HAP-1 (cell line): ENCODE measurements at places on chromosomes 3 and 15.
A peak's percentile ranks its signal among the peaks of the same experiment; 100 is the strongest.

DNA sequence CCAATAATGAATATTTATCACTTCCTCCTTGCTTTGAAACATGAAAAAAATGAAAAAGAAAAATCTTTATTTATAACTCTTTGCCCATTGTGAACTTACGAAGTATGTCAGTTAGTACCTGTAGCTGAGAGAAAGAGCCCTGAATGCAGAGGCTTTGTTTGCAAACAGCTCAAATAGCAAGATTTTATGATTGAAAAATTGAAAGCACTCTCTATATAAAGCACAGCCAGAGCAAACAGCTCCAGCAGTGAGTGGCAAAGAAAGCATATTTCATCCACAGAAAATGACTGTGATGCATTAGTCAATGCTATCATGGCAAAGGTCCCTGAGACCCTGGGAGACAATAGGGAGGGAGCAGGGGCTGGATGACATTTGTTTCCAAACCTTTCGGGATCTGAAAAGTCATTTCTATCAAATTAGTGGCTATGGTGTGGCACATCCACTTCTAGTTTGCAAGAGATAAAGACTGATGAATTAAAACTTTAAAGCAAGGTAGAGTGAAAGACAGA is 576.1 kb downstream of the OTOL1 start:
- DNase-seq, result no peak

DNA sequence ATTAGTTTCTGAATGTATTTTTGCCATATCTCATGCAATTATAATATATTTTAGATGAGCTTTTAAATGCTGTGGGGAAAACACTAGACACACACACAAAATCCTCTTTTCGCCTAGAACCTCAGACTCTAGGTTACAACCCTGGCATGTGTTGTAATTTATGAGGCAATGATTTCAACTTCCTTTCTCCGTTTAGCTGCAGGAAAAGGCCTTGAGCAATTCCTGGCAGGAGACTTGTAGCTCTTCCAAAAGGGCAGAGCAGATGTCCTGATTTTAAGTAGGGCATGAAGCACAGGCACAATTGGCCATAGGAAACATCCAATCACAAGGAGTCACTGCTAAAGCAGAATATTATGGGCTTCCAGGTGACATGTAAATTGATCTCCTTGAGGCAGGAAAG is 82.0 kb downstream of the GPR156 start:
- DNase-seq, result no peak

DNA sequence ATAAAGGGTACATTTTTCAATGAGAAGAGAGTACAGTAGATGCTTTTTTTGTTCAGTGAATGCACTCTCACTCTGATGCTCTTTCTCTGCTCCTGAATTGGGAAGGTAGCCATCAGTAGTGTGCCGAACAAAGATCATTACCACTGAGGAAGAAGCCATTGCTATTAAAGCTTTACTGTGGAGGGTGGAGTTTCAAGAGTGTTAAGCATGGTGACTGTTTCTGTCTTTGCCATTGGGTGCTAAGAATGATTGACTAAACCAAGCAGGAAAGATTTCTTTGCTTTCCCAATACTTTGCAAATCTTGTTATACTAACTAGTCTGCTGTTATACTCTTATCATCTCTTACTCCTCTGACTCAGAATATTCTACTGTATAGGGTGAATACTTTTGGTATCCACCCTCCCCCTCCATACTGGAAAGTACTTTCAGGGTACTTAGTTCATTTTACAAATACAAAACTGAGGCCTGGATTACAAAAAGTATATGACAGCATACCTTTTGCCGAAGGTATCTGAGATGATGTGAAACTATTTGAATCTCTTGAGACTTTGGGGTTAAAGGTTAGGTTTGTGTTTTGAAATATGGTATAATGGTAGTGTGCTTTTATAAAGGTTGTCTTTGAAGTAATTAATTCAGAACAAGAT is 1.7 kb downstream of the RAB11A start:
- peak; percentile 74 for DNase-seq

DNA sequence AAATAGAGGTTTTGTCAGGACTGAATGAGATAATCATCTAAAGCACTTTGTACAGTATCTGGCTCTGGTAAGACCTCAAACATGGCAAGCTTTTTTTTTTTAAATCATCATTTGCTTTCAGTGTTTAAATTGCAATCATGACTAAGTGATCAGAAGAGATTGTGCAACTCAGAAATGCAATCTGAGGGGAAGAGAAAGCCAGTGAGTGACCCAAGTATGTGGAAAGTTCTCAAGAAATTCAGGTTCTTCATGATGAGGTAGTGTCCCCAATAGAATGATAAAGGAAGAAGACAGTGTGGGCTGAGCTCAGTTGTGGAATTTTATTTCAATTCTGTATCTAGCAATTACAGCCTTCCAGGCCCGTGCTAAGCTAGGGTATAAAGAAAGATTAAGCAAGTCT is 132.2 kb upstream of the TBC1D5 start:
- DNase-seq, result no peak

- no peak for DNase-seq
Measured at GRCh38 chr3:149941946-149942345, 28.7 kb downstream of the PFN2 start.

- no peak for DNase-seq
Measured at GRCh38 chr15:95277266-95277665, 1045.9 kb downstream of the MCTP2 start.

- no peak for DNase-seq
Measured at GRCh38 chr3:68515237-68515636, 417.1 kb downstream of the TAFA4 start.

DNA sequence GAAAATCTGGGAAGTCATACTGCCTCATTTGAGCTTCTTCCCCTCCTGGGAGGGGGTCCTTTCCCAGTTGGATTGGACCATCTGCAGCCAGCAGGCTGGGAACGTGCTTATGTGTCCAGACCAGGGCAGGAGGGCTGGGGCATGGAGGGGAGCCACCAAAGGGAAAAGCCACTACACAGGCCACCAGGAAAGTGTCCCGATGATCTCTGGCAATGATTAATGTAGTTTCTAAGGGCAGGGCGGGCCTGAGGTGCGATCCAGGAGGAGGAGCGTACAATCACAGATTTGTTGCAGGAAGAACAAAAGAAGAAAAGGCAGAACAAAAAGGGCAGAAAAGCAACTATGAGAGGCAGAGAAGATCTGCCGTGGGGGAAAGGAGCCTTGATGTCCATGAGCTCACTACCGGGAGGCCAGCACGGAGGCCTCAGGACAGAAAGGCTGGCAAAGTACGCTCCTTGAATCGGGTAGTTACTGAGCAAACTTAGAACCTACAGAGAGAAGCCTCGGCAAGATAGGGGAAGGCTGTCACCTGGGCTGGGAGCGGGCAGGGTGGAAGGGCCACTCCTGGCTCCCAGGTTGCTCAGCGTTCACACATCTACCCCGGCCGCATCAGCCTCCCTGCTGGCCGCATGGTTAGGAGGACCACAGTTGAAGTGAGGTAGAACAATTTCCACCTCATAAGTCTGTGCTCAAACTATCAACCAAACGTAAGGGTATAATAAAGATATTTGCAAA is 79.5 kb upstream of the PCSK6 start:
- no peak for DNase-seq

DNA sequence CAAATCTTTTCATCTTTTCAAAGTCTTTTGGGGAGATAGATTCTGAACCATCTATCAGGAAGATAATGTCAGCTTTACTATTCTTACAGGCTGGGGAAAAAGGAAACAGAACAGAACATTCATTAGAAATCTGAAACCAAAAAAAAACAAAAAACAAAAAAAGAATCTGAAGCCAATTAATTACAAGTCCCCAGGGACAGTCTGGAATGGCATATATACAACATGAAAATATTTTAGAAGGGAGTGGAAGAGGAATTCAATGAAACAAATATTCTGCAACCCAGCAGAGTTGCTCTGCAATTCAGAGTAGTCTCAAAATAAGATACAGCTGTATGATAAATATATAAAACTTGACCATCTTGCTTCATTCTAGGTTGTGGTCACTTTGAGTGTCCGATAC is 41.7 kb upstream of the CAPN7 start:
- no peak for DNase-seq

DNA sequence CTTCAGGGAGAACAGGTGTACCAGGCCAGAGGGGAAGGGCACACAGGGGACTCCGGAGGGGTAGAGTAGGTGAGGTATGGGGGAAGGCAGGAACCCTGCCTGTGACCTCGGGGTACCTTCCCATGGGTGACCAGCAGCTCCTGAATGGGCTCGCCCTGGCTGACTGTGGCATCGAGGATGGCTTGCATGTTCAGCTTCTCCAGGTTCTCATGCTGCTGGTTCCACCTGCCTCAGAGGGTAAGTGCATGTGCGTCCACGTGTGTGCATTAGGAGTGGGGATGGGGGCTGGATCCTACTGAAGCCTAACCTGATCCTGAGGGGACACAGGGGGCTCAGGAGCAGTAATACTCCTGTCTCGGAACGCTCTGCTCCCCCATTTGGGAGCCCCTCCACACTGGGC is 524 bp downstream of the ZMYND10 start:
- peak; percentile 7 for DNase-seq

- DNase-seq, result no peak
Measured at GRCh38 chr15:90015294-90015693, 14.2 kb downstream of the ZNF710 start.

GRCh38 chr3:94226078-94226477 is 163.2 kb downstream of the NSUN3 start:
- DNase-seq, result no peak

- peak; percentile 36 for DNase-seq
Measured at GRCh38 chr15:89457086-89457485, 39.3 kb downstream of the RHCG start.

DNA sequence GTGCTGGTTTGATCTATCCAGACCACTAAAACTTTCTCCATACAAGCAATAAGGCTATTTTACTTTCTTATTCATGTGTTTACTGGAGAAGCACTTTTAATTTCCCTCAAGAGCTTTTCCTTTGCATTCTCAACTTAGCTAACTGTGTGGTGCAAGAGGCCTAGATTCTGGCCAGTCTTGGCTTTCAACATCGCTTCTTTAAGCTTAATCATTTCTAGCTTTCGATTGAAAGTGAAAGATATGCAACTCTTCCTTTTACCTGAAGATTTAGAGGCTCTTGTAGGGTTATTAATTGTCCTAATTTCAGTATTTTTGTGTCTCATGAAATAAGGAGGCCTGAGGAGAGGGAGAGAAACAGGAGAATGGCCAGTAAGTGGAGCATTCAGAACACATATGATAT is 234.8 kb upstream of the GADL1 start:
- no peak for DNase-seq

GRCh38 chr15:101070502-101071273 is 151.5 kb downstream of the LRRK1 start:
- no peak for DNase-seq

- no peak for DNase-seq
Measured at GRCh38 chr3:67661089-67661488, 6.7 kb upstream of the SUCLG2 start.

DNA sequence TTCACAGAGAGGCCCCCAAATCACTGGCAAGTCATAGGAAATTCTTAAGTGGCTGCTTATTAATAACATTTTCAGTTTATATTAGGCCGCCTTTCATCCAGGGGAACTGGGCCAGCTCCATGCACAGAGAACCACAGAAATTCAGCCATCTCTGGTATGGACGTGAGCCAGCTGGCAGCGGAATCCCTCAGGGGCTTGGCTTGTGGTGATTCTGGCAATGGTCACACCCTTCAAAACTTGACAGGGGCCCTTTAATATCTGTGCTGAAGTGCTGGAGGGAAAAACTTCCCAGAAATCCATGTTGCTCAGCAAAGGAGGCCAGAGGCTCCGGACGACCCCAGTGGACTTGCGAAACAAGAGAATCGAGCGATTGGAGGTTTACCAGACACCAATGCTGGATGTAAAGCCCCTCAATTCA is 11.3 kb downstream of the PRICKLE2 start:
- DNase-seq, result no peak

DNA sequence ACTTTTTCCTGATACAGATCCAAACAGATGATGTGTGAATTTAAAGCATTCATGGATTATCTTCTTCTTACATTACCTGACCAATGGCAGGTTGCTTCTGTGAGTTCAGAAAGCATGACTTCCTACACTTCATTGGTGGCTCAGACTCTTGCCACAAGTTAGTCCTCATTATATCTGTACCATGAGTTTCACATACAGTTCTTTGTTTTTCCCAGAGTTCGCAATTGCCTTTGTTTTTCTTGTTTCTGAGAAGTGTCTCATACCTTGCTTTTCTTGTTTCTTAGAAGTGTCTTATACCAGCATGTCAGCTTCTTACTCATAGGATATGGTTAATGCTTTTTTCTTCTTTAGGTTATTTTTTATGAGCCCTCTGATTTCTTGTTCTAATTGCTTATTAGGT is 133.8 kb upstream of the TLE3 start:
- DNase-seq, result no peak

DNA sequence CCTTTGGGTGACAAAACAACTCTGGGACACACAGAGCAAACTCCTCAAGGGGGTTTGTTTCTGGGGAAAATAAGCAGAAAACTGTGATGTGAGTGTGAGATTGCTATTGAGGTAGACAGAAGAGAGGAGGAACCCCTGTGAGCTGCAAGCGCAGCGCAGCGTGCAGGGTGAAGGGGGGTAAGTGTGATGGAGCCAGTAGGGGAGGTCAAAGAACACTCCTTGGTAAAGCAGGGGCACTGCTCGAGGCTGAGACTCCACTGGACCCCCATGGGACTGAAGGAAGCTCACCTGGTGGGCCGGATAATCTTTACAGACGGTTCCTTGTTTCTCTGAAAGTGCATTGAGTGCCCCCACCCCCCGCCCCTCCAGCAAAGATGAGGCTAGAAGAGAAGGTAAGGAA is 7.5 kb downstream of the INAFM2 start:
- DNase-seq, result no peak

GRCh38 chr3:61177450-61177849 is 73.8 kb downstream of the FHIT start:
- DNase-seq, result no peak

DNA sequence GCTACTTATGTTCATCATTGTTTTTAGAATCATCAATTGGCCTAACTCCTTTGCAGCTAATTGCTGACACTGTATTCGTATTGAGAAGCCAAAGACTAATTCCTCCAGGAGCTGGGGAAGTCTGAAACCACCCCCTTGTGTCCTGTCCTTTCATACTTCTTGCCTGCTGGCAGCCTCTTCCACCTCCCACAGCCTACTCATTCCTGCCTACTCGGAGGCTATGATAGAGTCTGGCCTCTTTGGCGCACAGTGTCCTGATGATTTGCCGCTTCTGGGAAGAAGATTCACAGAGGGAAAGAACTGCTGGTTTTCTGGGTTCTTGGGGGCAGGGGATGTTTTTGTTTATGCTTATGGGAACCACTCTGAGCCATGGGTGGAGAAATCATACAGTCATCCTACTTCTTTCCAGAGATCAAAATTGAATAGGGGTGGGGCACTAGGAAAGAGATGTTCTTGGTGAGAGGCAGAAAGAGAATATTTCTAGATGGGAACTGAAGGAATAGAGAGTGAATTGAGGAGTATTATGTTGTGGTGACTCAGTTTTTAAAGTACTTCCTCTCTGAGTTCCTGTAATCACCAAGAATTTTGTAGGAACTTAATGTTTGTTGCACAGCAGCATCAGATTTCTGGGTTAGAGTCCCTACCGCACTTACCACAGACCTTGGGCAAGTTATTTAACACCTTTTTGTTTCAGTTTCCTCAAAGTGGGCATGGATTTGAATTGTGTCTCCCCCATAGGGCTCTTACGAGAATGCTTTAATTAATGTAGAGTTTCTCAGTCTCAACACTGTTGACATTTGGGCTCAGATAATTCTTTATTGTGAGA is 22.1 kb upstream of the SCAANT1 start:
- no peak for DNase-seq

- DNase-seq, result no peak
Measured at GRCh38 chr15:80395616-80396015, 8.6 kb upstream of the ARNT2 start.
